HCT116 (cell line): ENCODE measurements at places on chromosomes 6 and 20.

GRCh38 chr6:150426198-150426597, 57.4 kb downstream of the IYD start:
- no peak for DNase-seq

- DNase-seq: peak; percentile 82
Observed at GRCh38 chr6:155026022-155026705, 31.0 kb downstream of the TIAM2 start.

GRCh38 chr6:27237089-27237803, 10.3 kb upstream of the PRSS16 start:
- DNase-seq: peak; percentile 67

GRCh38 chr20:63372971-63373885, 12.1 kb upstream of the CHRNA4 start:
- DNase-seq: no peak

GRCh38 chr6:2744209-2744771, 6.4 kb downstream of the MYLK4 start:
- DNase-seq: no peak

DNA sequence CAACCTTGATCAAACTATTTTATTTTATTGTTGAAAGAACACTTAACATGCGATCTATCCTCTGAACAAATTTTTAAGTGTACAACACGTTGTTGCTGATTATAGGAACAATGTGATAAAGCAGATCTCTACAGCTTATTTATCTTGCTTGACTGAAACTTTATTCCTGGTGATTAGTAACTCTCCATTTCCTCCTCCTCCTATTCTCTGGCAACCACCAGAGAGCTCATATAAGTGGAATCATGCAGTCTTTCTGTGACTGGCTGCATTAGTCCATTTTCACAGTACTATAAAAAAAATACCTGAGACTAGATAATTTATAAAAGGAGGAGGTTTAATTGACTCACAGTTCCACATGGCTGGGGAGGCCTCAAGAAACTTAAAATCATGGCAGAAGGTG, 218.1 kb downstream of the LRFN2 start:
- DNase-seq: no peak

DNA sequence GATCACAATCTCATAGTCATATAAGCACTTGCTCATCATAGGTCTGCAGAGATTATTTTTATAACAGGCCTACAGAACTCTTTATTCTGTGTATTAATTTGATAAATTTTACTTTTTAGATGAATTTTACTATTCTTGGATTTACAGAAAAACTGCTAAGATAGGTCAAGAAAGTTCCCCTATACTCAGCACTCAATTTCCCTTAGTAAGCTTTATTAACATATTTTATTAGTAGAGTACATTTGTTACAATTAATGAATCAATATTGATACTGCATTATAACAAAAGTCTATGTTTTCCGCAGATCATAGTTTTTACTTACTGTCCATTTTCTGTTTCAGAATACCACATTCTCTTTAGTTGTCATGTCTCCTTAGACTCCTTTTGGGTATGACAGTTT, 148.9 kb downstream of the GRM1 start:
- DNase-seq: no peak
